Transverse colon (tissue), 4 donors: ENCODE measurements at places on chromosomes 1 and 21.
A peak's percentile ranks its signal among the peaks of the same experiment; 100 is the strongest.

DNA sequence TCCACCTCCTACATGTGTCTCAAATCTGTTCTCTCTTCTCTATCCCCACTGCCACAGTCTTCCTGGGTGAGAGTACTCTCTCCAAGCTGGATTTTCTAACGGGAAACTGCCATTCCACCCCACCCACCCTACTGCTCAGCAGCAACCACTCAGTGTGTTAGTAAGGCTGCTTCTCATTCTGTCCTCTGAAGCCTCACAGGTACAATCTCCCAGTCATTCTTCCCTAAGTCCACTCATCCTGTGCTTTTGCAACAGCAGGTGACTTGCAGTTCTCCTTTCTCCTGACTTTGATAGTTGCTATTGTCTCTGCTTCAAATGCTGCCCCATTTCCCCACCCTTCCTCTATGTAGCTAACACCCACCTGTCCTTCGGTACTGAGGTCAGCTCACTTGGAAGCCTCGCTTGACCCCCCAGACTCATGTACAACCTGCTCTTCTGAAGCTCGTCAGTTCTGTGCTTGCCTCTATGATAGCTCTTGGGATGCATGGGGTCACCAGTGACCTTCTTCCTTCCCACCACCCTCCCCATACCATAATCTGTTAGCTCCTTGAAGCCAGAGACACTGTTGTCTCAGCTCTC, 188.9 kb downstream of the RRAGC start:
- no peak overlapping the region for H3K4me3 ChIP-seq
- no peak for DNase-seq
- H3K27ac ChIP-seq, result no peak overlapping the region
- H3K36me3 ChIP-seq, result no peaks in the 10 kb centered on the region
- H3K27me3 ChIP-seq, result no peaks in the 10 kb centered on the region

DNA sequence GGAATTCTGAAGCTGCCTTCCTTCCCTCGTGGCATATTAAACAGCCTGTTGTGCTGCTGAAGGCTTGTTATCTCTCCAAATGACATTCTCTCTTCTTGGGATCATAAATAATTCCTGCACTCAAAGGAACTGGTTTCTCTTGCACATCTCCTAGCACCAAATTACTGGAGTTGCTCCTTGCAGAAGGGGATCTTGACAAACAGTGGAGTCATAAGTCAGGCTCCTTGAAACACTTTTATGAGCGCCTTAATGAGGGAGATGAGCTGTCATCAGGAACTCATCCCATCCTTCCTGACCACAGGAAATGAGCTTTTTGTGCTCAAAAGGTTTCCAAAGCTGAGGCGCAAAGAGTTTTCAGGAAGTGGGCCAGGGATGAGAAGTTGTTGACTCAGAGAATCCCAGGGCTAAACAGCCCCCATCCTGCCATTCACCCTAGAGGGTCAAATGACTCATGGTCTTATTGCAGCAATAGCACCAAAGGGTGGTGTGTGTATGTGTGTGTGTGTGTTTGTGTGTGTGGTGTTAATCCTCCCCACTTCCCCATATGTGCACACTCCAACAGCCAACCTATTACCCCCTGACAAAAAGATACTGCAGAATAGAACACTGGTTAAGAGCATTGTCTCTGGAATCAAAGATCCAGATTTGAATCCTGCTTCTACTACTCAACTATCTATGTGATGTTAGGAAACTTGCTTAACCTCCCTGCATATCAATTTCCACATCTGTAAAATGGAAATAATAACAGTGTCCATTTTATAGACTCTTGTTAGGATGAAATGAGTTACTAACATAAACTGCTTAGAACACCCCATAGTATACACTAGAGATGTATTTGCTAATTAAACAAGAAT, 2.8 kb upstream of the PHC2 start:
- H3K27me3 ChIP-seq, result peaks cover 17% of the 10 kb centered on the region
- peaks cover 24% of the 10 kb centered on the region for H3K4me1 ChIP-seq
- H3K36me3 ChIP-seq, result no peaks in the 10 kb centered on the region
- peak overlapping the region; percentile 46 for H3K27ac ChIP-seq
- H3K4me3 ChIP-seq, result no peak overlapping the region

DNA sequence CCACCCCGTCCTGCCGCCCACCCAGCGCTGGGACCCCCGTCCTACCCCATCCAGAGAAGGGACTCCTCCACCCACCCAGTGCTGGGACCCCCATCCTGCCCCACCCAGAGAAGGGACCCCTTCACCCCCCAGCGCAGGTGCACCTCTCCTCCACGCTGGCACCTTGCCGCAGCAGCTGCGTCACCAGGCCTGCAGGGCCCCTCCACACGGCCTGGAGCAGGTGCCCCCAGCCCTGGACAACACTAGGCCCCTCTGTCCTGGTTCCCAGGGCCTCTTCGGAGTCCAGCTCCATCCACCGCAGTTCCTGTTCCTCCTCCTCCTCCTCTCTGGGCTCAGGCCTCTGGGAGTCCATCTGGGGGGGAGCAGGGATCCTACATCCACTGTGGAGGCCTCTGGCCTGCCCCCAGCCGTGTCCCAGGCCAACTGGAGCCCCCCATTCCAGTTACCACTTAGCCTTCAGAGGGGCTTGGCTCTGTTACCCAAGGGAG, 378 bp downstream of the ANKRD65 start:
- peak overlapping the region; percentile 44 for H3K27ac ChIP-seq
- no peak for DNase-seq
- peak overlapping the region; percentile 36 for H3K4me3 ChIP-seq

DNA sequence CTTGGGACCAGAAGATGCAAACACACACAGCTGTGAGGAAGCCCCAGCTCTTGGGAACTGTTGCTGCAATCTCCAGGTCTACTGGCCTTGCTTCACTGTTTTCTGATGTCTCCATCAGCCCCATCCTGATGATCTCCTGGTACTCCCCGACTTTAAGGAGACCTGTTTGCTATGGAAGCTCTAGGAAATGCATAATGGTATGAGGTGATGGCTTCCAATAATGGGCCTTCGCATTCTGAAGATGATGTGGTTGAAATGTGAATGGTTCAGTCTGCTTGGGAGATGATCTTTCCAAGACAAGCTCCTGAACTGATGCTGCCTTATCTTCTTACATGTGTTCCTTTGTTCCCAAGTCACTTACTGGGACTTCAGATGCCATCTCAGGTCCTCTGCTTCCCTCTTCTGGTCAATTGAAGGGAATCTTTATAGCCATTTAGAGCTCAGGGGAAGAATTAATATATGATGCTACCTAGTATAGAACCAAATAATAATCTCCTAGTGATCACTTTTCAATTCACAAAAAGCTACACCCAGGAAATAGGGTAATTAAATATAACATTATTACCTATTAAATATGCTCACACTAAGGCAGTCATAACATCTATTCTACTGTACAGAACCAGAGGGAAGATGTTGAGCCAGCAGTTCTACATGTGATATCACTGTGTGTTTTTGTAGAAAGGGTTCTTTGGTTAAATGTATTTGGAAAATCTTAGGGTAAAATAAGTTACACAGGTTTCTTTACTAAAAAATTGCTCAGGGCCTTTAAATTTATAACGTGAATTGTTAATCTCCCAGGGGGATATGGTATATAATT, 73.9 kb upstream of the VTCN1 start:
- no peak overlapping the region for H3K27ac ChIP-seq
- DNase-seq, result no peak
- H3K4me3 ChIP-seq, result no peak overlapping the region
- H3K4me1 ChIP-seq, result no peaks in the 10 kb centered on the region
- H3K27me3 ChIP-seq, result peaks cover 8% of the 10 kb centered on the region

GRCh38 chr1:226608699-226609505, 60.3 kb downstream of the STUM start:
- no peak overlapping the region for H3K4me3 ChIP-seq
- H3K4me1 ChIP-seq, result peaks cover under 1% of the 10 kb centered on the region
- H3K27me3 ChIP-seq, result no peaks in the 10 kb centered on the region
- DNase-seq, result peak; percentile 74

- no peak overlapping the region for H3K4me3 ChIP-seq
- no peaks in the 10 kb centered on the region for H3K27me3 ChIP-seq
- DNase-seq, result no peak
- H3K27ac ChIP-seq, result no peak overlapping the region
- H3K36me3 ChIP-seq, result no peaks in the 10 kb centered on the region
- no peaks in the 10 kb centered on the region for H3K4me1 ChIP-seq
These were observed 151.2 kb downstream of the OMA1 start for GRCh38 chr1:58395355-58395754.

DNA sequence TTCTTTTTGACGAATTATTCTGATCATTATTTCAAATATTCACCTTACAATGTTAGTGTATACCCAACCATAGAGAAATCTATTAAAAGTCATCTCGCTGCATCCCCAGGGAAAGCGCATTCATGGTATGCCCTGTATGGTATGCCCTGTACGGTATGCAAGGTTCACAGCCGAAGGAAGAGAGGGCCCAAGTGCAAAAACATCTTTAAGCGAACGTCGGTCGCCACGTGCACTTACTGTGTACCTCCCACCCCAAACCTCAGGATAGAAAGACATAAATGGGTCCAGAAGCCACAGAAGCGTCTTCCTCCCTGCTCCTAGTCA, 14.4 kb downstream of the HLX start:
- no peak for DNase-seq
- peaks cover 82% of the 10 kb centered on the region for H3K27me3 ChIP-seq
- peaks cover 3% of the 10 kb centered on the region for H3K4me1 ChIP-seq
- peak overlapping the region; percentile 30 for H3K4me3 ChIP-seq
- no peaks in the 10 kb centered on the region for H3K36me3 ChIP-seq
